ENCODE measurements at places on chromosomes 4 and X.

DNA sequence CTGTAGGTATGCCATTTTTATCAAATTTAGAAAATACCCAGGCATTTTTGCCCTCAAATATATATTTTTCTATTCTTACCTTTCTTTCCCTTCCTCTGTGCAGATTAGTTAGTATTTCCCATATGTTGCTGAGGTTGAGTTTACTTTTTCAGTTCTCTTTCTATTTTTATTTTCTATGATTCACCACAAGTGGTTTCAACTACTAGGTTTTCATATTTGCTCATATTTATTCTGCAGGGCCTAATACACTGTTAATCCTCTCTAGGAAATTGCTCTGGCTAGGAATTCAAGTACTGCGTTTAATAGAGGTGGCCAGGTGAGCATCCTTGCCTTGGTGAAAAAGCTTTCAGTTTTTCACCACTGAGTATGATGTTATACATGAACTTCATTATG lies 1535.3 kb upstream of the PCDH10 start:
- DNase-seq: no peak

- no peak for DNase-seq
Measured at GRCh38 chr4:135354876-135355275, 1153.3 kb upstream of the PABPC4L start.

DNA sequence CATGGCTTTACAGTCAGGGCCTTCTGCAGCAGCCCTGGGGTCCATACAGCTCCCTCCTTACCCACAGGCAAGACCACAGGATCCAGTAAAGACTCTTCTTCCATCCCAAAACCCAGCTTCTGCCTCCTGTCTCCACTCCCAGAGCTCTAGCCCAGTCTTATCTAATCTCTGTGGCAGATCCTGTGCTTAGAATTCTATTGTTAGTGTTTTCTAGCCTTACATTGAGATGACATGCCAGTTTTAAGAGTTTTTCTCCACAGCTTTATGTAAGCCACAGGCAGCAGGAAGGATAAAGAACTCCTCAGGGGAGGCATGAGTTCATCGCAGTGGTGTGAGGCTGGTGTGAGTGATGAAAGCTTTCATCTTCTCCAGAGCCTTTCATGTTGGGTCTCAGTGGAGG lies 129.1 kb downstream of the RCHY1 start:
- no peak for DNase-seq

GRCh38 chr4:528835-529234 lies 29.8 kb downstream of the PIGG start:
- no peak for DNase-seq

DNA sequence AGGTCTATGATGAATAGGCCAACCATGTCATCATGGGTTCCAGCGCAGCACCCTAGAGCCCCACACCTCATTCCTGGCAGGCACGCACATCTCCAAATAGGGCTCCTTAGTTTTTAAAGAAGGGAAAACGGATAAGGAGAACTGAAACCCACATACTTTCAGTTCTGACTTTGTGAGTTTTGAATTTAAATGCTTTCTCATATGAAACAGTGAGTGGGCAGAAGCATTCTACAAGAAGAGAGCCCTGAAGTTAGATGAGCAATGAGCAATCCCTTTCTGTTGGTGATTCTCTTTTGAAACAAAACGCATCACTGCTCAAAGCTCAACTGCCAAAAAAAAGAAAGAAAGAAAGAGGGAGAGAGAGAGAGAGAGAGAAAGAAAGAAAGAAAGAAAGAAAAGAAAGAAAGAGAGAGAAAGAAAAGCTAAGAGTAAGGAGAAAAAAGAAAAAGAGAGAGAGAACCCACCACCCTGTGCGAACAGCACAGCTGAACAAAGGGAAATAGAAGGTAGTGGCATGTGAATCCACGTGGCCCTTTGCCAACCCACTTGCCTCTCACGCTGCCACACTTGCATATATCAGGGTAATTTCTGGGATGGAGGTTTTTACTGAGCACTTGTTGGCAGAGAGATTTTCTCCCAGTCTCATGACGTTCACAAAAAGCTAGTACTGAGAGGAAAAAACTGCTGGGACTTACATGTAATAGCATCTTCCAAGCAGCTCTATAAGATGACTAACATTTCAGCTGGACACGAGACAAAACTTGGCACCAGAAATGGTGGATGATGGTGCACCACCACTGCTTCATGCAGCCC lies 31.0 kb downstream of the TMSB4X start:
- no peak for DNase-seq

- no peak for DNase-seq
Measured at GRCh38 chrX:72273718-72274117, 3.3 kb downstream of the RPS4X start.

- DNase-seq: no peak
Measured at GRCh38 chr4:55568905-55569504, 22.3 kb upstream of the CLOCK start.

DNA sequence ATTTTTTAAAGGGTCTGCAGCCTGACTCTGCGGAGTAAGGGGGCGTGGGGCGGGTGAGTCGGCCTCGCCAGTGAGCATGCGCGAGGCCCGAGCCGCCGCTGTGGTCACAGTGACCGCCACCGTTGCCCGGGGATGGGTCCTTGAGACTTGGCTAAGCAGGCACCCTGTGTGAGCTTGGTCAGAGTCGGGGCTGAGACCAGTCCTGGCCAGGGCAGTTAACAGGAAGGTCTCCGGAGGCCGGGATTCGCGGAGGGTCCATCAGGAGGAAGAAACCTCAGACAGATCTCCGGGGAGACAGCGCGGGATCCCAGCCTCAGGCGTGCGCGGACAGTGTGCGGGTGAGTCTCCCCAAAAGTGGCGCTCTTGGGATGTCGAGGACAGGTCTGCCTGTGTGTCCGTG lies 1384.4 kb upstream of the PCDH10 start:
- no peak for DNase-seq
